Keratinocyte (primary cell): ENCODE measurements at places on chromosomes 13 and 19.

DNA sequence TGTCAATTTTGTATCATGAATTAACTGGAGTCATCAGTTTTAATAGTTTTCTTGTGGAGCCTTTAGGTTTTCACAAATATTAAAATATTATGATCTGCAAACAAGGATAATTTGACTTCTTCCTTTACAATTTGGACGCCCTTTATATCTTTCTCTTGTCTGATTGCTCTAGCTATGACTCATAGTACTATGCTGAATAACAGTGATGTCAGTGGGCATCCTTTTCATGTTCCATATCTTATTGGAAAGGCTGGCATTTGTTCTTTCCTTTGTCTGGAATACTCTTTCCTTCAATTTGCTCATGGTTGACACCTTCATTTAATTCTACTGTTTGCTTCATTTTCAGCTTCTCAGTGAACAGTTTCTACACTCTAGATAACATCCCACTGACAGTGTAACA, 1129.3 kb downstream of the SLITRK5 start:
- no peak for DNase-seq

GRCh38 chr13:46896341-46897137, at the start of gene HTR2A:
TSS of gene HTR2A (minus strand) at chr13:46897053. CDS start at chr13:46895906, 1,147 bp downstream.
- no peak for DNase-seq

- DNase-seq = no peak
Observed at GRCh38 chr13:36918246-36919131, 1.5 kb downstream of the SMAD9 start.

GRCh38 chr13:23848019-23848418, 41.2 kb downstream of the MIPEP start:
- DNase-seq = no peak

GRCh38 chr19:3620145-3620816, 6.3 kb downstream of the CACTIN start:
- no peak for DNase-seq

GRCh38 chr13:41054919-41055619, 6.2 kb upstream of the WBP4 start:
- DNase-seq = no peak

GRCh38 chr13:81018936-81019335, 678.0 kb upstream of the SPRY2 start:
- DNase-seq = no peak

DNA sequence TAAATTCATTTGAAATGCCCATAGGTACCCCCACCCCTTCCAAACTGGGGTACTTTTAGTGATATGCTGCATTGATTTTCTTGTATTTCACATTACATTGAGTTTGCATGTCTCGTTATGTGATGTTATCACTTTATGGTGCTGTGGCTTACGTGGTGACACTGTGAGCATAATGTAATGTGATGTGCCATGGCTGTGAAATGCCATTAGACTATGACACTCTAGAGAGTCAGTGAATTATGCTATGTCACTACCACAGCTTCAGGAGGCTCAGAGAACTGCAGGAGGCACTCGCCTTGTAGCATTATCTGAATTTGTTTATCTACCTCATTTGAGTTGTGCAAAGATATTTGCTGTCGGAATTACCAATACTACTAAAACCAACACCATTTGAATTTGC, 590.1 kb upstream of the SLC10A2 start:
- DNase-seq = no peak

DNA sequence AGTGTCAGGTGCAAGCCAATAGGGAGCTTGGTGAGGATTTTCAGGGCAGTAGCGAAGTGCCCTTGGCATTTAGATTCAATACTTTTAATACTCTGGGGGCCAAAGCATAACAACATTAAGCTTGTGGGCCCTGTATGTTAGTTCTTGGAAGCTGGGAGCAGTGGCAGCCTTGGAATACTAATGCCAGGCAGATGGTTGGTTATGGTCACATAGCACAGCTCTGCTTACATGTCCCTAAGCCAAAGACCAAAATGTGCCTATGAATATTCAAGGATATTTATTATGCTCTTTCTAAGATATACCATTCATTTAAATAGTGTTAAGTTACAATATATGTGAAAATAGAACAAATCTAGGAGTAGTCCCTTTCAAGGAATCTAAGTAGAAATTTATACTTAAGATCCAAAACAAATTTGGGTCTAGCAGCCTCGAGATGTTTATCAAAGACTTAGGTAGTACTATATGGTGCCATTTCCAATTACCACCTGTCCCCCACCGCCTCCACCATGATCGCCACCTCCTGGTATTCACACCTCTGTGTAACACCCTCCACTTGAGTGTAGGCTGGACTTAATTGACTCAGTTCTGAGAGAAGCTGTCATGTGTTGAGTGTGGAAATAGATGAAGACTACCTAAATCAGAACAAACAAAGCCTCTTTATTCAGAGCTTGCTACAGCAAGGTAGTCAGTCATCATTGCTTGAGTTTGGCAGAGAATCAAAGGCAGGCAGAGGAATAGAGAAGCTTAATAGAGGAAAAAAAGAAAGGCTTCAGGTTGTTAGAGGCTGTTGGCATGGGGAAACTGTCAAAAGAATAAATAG, 261.0 kb downstream of the GPC5 start:
- no peak for DNase-seq

DNA sequence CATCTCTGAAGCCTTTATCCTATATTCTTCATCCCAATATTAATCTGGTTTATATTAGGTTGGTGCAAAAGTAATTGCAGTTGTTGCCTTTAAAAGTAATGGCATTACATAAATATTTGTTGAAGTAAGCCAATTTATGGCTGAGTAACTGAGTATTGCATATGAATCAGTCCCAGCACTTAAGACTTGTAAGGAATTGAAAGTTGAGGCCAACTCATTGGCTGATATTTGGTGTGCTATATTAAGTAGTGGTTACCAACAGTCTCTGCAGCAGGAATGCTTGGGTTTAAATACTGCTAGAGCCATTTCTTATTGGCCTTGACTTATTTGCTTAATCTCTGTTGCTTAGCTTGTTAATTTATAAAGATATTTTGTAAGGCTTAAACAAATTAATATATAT, 460.7 kb downstream of the GPC6 start:
- DNase-seq = no peak
